ENCODE measurements at places on chromosomes 7 and 10.

DNA sequence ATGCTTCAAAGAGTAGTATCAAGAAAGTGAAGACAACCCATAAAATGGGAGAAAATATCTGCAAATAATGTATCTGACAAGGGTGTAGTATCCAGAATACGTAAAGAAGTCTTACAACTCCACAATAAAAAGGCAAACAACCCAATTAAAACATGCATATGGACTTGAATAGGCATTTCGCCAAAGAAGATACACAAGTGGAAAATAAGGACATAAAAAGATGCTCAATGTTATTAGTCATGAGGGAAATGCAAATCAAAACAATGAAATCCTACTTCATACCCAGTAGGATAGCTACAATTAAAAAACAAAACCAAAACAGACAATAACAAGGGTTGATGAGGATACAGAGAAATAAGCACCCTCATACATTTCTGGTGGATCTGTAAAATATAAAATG lies 79.2 kb downstream of the NUDCD3 start:
- no peak for DNase-seq

DNA sequence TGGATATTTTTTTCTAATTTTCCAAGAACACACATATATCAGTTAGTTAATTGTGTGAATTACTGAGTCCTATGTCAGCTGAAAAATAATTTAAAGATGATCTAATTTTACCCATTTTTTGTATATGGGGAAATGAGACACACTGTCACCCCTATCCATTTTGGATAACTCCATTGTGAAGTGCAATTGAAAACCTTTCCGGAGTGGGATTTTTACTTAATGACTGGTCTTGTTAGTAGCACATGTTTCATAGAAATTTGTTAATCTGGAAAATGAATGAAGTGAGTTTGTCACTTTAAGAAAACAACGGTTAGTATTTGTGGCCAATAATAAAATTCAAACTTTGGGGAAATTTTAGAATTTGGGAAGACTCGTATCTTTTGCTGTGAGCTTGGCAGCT lies 2.0 kb downstream of the GARS1 start:
- peak; percentile 13 for DNase-seq

DNA sequence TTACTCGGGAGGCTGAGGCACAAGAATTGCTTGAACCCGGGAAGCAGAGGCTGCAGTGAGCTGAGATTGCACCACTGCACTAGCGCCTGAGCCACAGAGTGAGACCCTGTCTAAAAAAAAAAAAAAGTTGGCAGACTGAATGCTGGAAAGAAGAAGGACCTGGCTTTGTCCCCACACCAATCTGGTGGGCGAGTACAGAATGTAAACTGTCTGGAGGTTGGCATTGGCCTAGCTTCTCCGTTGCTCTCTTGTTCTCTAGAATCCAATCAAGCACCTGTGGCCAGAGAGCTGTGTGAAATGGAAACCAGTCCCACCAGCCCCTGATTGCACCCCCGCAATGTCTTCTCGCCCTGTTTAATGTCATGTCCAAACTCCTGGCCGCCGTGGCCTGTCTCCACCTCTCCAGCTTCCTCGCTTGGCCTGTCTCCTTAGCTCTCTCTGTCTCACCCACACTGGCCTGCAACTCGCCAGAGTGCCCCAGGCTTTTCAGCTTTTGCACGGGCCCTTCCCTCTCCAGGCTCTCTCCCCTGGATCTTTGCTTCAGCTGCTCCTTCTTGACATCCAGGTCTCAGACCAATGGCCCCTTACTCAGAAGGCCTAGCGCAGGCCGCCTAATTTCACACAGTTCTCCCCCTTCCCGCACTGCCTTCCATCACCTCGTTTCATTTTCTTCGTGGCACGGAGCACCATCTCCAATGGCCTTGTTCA lies 670 bp upstream of the AGK start:
- peak; percentile 17 for DNase-seq

- no peak for DNase-seq
These were observed 109.1 kb upstream of the EFCAB10 start for GRCh38 chr7:105690325-105690945.

DNA sequence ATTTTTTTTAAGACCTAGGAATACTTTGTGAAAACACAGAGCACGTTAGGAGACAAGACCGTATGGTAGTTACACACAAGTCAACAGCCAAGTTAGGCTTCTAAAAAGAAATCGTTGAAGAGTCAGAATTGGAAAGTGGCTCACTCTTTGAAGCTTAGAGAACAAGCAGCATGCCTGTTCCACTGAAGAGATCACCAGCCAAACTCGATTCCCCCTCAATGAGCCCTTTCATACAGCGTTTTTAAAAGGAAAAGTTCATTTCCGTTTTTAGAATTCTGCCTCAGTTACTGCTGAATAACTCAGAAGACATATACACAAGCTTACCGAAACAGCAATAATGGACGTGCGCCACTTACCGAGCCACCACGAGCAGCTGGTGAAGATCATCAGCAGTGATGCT lies 41.0 kb downstream of the MCMBP start:
- no peak for DNase-seq

GRCh38 chr7:118111347-118111746 lies 72.6 kb upstream of the LSM8 start:
- peak; percentile 3 for DNase-seq

DNA sequence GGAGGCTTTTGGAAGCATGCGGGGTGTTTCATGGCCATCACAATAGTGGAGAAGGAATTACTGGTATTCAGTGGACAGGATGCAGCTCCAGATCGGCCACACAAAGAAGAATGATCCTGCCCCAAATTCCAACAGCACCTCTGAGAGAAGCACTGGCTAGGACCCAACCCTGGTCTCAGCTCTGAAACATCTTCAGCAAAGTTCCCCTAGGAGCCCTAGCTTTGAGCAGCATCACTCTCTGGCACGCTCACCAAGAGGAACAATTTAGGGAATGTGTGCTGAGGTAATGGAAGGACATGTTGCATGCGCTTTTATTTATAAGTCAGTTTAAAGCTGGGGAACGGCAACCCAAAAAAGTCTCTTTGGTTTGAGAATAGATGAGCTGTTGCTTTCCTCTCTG lies 5.5 kb upstream of the OPN1SW start:
- peak; percentile 89 for DNase-seq

GRCh38 chr7:107726356-107727130 lies 17.4 kb upstream of the CBLL1 start:
- no peak for DNase-seq

GRCh38 chr7:98189559-98189958 lies 21.7 kb upstream of the BHLHA15 start:
- DNase-seq, result no peak

DNA sequence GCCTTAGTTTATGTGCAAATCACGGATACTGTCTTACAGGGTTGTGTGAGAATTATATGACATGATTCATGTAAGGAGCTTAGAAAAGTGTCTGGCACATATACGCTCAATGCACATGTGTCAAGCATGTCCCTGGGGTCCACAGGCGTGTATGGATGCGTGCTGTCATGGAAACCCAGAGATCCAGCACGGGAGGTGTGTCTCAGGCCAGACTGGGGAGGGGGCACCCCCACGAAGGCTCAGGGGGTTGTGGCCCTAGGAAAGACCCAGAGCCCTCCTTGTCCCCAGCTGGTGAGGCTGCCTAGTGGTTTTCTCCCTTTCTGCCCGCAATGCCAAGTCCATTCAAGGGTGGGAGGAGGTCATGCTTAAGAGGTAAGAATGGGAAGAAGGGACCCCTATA lies 9.1 kb downstream of the BTBD16 start:
- no peak for DNase-seq

DNA sequence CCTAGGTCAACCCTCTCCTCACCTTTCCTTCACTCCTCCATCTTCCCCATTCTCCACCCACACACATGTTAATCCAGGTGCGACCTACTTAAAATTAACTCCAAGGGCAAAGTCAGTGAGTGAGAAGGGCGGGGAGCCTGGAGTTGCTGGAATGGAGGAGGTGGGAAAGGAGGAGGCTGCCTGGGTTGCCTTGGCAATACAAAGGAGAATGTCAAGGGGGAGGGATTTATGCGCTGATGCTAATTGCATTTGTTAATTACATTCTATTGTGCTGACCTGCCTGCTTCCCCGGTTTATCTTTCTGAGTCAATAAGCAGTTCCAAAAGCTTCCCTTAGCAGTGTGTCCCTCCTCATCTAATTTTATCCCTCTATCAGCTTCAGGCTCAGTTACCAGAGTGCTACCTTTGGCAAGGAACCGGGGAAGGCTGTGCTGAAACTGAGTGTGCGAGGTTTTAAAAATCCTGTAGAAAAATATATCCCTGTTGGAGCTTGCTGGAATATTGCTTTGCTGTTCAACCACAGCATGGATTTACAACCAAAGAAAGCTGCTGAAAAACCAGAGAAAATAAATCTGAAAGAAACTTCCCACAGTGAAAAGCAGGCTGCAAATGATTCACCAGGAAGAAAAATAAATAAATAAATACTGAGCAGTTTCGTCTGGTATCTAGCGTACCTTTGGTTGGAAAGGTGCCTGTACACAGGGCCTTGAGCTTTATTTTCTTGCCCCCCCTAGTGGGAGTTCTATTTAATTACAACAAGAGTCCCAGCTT lies 113.2 kb upstream of the DGKB start:
- DNase-seq, result peak; percentile 73

DNA sequence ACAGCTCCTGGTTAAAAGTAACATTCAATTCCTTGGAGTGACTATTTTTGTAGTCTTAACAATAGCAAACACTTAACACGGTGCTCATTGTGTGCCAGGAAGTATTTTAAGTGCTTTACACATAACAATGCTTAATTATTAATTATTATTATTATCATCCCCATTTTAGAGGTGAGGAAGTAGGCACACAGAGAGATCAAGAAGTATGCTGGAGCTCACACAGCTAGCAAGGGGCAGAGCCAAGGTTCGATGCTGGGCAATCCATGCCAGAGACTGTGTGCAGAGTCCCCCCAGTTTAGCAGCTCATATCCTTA lies 48.2 kb upstream of the SMNDC1 start:
- DNase-seq, result no peak

DNA sequence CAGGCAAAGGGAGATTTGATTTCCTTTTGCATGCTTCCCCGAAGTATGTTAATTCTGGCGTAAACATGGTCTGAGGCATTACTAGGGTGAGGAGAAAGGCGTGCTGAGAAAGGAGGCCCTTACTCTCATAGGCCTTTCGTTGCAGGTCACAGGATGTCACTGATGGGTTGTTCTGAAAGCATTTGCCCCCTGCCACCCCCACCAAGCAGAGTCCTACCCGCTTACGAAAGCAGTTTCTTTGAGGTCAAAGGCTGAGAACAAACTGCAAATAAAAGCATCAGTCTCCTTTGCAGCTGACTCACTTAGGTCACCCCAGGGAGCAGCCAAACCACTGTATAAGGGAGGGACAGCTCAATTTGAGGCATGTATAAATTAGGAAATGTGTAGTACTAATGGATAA lies 57.1 kb downstream of the BPGM start:
- DNase-seq, result no peak

GRCh38 chr7:39565538-39565937 lies 666 bp upstream of the YAE1 start:
- no peak for DNase-seq

DNA sequence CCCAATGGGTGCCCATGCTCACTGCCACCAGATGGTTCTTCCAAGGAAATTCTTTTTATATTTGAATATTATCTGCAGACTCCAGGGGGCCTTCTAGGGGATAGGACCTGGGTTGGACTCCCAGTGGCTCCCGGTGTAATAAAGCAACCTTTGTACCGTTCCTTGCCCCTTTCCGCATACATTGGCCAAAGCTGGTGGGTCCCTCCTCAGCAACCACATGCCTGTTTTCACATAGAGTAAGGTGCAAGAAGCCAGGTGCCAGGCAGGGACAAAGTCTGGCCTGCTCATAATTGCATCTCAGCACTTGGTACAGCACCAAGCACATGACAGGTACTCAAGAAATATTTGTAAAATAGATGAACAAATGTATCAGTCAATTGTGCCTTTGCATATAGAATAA lies 46.4 kb upstream of the PPP1R3C start:
- no peak for DNase-seq

DNA sequence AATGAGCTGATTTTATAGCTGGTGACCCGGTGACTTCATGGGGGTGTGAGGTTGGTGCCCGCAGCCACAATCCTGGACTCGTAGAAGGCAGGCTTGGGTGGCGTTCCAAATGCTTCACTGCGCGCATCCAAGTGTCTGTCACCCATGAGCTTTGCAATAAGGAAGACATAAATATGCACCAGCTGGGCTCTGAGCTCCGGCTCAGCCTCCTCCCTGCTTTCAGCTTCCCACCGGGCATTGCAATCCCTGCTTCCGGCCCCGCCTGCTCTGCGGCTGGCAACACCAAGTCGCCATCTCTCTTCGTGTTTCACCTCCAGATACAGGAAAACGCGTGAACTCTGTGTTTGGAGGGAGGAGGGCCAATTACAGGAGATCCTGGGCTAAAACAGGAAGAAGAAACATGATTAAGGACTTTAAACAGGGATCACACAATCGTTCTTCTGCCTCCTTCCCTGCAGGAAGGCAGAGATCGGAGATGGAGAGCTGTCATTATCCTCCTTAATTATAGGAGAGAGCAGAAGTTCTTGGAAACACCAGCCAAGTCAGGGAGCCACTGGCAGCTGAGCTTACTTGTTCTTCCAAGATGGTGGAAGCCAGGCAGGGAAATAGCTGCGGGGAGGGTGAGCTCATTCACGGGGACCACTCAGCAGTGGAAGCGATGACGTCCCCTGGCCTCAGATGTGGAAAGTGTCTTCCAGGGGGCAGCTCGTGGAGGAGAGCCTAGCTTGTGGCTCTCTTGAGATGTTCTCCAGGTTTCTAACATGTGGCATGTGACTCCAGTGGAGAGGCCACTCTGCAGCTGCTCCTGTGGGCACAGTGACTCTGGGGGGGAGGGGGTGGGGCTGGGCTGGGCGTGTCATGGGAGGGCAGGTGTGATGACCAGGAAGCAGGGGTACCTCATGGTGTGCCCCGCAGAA lies 134.9 kb downstream of the CAMK1D start:
- DNase-seq, result peak; percentile 19

DNA sequence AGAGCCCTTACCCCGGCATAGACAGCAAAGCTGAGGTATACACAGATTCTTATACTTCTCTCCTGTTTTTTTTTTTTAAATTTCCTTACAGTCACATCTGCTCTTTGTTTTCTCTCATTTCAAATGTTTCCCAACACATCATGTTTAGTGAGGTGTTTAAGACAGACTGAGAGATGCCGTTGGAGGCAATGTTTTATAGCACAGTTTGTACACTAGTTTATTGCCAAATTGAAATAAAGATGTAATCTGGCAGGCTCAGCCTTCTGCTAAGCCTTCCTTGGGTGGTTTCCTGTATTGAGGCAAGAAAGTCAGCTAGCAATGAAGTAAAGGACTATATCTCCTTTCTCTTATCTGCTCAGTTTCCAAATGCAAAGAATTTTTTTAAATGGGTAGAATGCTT lies 393.4 kb downstream of the SORCS1 start:
- no peak for DNase-seq

- DNase-seq, result no peak
These were observed 207.1 kb upstream of the NFE2L3 start for GRCh38 chr7:25944777-25945515.

DNA sequence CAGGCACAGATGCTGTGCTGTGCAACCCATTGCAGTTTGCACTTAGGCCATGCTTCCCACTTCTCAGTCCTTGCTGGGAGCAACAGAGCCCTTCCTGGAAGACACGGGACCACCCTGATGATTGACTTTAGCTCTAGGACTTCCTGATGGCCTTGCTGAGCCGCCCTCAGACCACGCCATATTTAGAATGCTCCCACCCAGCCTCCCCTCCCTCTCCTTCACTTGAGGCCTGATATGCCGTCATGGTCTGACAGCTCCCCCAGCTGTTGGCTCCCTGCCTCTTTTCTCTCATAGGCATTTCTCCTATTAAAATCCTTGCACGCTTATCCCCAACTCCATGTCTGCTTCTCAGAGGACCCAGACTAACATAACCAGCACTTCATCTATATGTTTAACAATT lies 29.4 kb upstream of the GATAD1 start:
- no peak for DNase-seq

All from fibroblast of skin of right biceps (primary cell).